ENCODE measurements at places on chromosomes 6 and 20. TPM values are rescaled to one million over a fixed set of nuclear protein-coding genes. Genes with fewer than 3 reads are reported as not detected.
A peak's percentile ranks its signal among the peaks of the same experiment; 100 is the strongest.

Gene BFSP1
- total RNA-seq: 2.9 TPM

Gene EBF4
- 0.64 TPM for total RNA-seq

Gene XKR7
- not detected for total RNA-seq

Gene GTSF1L
- not detected for total RNA-seq

Gene MBOAT1
- total RNA-seq: 16.3 TPM

Gene RIPOR3
- total RNA-seq: 0.53 TPM

Gene CBLN4
- total RNA-seq: not detected

Gene DPM1
- 87.8 TPM for total RNA-seq

Gene PCSK2
- total RNA-seq: not detected

DNA sequence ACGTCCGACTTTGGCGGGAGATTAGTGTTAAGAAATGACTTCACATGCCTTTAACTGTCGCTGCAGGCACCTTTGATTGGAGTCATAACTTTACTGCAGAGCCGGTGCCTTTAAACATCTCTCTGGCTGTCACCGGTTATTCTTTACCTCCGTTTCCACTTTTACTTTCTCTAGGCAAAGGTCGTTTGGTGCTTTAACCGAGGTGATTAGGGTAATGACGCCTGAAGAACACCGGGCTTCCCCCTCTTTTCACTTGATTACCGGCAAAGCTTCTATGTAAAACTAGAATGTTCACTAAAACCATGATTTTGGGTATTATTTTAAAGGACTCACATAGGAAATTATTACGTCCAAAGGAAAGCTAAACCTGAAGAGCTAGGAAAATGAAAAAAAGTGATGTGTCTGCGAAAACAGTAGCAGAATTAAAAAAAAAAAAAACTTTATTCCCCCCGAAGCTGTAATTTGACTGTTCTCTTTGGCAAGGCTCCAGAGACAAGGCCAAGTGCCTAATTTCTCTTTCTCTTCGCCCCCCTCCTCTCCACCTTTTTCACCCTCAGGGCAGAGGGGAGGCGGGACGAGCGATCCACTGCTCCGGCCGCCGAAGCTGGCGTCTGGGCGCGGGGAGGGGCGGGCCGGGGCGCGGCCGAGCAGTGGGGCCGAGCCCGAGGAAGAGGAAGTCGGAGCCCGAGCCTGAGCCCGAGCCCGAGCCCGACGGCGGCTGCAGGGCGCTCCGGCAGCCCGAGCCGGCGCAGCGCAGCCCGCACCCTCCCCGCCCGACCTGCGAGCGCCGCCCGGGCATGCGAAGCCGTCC, at the start of gene PLEKHG1:
Gene PLEKHG1 (plus strand): TSS at position 687 of the 811 bp plus-strand sequence. CDS start 133,797 bp downstream, outside the sequence.
- peak; percentile 52 for DNase-seq

DNA sequence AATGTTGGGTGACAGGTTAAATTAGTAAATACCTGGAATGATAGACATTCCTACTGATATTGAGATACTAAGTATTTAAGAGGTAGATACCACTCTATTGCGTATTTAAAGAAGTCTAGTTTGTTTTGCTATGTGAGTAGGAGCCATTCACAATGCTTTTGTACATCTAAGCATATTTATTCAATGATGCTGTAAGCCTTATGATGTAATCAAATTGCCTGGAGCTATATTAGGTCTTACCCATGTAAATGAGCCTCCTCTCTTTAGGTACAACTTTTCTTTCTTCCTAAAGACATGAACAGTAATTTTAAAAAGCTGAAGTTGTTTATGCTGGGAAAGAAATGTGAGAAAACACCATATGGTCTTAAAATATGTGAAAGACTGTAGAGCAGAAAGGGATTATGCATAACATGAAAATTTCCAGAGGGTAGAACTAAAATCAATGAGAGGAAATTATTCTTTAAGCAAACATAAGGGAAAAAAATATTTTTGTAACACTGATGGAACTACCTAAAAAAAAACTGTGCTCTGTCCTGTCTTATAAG, 526.7 kb downstream of the EPHA7 start:
- DNase-seq: peak; percentile 69

DNA sequence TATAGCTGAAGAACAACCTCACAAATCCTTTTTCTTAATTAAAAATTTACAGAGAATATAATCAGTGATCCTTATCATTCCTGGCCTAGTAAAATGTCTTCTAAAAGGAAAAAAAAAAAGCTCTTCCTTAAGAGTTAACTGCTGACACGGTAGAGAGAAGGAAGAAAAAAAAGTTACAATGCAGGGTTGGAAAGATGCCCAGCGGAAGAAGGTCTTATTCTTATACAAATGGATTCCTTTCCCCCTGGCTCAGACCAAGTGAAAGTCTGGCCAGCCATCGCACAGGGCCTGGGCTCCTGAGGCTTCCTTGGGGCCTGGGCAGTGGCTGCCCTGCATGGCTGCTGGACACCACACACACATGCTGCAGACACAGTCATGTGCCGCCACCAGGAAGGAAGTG, 688.6 kb downstream of the TENT5A start:
- no peak for DNase-seq

- no peak for DNase-seq
Measured at GRCh38 chr6:47475319-47475816, 2.2 kb upstream of the CD2AP start.

GRCh38 chr6:20154753-20155152, 57.5 kb downstream of the MBOAT1 start:
- no peak for DNase-seq

GRCh38 chr6:38646166-38646878, 6.6 kb upstream of the BTBD9 start:
- peak; percentile 16 for DNase-seq

DNA sequence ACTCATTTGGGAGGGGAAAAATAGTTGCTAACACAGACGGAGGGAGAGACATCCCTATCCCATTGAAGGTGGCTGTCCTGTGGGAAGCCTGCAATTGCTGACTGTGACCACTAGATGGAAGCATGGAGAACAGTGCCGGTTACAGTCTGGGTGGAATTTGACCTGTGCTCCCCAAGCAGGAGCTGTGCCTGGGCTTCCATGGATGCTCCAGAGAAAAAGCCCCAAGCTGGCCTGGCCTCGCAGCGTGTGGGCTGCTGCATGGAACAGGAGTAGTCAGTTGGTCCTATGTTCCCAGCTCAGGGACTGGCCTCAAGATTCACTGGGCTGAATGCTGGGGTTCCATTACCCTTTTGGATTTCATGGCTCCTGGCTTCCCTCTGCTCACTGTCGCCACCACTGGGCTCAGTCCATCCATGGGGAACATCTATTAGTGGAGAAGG, 116.3 kb upstream of the CHD6 start:
- DNase-seq: peak; percentile 34

DNA sequence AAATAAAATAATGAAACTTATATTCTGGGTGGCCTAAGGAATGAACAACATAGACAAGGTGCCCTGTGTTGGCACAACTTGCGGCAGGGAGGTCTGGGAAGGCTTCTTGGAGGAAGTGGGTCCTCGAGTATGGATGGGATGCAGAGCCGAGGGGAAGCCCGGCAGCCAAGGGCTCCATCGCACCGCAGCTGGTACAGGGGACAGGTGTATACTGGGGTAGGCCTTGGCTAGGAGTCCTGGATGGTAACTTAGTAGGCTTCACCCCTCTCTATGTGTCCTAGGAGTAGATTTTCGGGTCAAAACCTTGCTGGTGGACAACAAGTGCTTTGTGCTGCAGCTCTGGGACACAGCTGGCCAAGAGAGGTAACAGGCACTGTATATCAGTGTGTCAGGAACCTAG, 28.0 kb downstream of the RAB44 start:
- DNase-seq: no peak

GRCh38 chr6:158843751-158844683, 24.8 kb upstream of the EZR start:
- DNase-seq: no peak

DNA sequence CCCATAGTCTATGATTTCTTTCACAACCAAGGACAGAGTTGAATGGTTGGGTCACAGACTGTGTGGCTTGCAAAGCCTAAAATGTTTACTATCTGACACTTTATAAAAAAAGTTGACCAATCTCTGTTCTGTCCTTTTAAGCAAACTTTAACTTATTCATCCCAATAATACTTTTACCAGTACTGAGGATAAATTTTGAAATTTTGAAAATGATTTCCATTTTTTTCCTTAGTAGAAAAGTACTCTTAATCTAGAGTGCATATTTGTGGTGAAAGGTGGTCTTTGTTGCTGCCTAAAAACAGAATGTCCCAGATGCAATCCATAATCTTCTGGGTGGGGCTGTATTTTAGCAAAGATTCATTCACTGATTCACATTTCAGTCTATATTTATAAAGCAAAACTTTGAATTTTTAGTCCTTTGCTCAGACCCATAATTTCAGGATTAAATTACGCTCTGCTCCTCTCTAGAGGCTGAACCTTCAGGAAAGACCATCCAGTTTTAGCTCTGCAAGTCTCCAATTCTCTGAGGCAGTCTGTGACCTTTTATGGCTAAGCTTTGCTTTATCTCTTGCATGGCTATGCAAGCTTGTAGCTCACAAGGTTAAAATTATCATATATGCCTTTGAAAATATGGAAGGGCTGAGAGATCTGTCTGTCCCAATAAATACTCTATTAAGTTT, 573.5 kb downstream of the COL12A1 start:
- DNase-seq: no peak

- peak; percentile 21 for DNase-seq
Measured at GRCh38 chr6:108074057-108074358, 533 bp downstream of the OSTM1 start.
